Hepatic stellate cell (primary cell): ENCODE measurements at places on chromosomes 2 and 18.

DNA sequence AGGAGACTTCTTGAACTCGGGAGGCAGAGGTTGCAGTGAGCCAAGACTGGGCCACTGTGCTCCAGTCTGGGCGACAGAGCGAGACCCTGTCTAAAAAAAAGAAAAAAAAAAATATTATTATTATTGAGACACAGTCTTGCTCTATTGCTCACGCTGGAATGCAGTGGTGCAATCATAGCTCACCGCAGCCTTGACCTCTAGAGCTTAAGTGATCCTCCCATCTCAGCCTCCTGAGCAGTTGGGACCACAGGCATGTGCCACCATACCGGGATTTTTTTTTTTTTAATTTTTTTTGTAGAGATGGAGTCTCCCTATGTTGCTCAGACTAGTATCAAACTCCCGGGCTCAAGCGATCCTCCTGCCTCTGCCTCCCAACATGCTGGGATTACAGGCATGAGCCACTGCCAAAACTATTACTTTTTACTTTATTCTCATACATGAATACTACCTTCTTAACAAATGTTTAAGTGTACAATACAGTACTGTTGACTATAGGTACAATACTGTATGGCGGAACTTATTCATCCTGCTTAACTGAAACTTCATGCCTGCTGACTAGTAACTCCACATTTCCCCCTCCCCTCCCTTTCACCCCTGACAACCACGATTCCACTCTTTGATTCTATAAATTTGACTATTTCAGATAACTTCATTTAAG is 15.5 kb downstream of the FBXO11 start:
- no peak for DNase-seq

DNA sequence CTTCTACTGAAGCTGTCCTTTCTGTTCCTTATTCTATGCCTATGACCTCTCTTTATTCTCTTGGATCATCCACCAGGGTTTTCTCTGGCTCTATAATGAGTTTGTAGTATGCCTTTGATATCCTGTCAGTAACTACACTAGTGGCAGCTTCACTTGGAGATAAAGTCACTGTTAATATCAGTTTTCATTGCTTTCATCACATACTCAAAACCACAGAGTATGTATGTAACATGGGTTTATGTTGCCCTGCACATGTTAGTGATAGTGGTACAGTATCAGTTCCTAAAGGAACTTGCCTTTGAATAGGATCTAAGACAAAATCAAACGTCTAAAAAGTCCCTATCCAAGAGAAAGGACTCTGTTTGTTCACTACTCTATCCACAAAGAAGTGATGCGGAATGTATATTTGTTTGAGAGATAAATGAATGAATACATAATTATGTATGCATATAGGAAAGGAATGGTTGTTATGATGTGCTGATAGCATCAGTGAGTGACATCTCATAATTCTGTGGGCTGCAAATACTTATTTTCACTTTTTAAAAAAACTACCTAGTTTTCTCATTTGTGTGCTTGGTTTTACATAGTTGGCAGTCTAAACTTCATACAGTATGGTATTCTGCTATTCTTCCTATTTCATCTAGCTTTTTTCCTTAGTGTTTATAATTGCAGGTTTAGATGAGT is 45.1 kb downstream of the TET3 start:
- no peak for DNase-seq

GRCh38 chr2:68216454-68217310 is 35.6 kb downstream of the PPP3R1 start:
- no peak for DNase-seq

DNA sequence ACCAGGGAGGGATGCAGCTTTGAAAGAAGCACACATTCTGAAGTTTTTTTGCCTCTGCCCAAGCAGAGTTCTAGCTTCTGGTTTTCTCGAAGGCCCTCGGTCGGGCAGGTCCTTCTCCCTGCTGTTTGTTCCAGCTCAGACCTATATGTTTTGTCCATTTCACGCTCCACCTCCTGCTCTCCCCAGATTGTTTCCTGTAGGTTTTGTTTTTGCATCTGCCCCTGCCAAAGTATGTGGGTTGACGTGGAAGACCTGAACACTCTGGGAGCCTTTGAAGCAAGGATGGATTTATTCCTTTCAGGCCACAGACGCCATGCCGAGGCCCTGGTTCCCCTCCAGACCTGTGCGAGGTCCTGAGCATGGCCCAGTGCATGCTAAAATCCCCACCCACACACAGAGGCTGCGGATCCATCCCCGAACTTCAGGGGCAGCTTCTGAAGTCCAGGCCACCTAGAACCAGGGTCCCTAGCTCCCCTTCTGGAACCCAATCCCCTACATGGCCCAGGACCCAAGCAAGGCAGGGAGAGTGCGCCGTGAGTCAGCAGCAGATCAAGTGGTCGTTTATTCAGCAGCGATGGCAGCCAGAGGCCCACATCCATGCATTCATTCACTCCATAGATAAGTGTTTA is 205.4 kb downstream of the KLHL29 start:
- DNase-seq = no peak

DNA sequence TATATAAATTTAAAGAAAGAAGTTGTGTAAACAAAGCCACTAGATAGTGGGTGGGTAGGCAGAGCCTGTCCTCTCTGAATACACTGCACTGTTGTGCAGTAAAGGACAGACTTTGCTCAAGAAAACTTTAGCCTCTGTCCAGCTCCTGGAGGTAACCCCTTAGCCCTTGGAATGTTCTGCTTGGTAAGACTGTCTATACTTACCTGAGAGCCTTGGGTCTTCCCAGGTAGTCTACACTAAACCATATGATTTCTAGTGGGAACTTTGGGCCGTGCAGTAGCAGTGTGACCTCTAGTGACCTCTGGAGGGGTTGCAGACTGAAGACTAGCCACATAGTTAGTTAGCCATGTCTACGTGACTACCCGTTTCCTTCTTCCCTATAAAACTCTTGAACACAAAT is 678.3 kb upstream of the NRXN1 start:
- no peak for DNase-seq

GRCh38 chr2:11637546-11637945 is 32.4 kb downstream of the NTSR2 start:
- no peak for DNase-seq

- no peak for DNase-seq
These were observed 67.8 kb downstream of the VSNL1 start for GRCh38 chr2:17608251-17608650.

- DNase-seq = peak; percentile 81
These were observed 42.3 kb downstream of the SLC4A1AP start for GRCh38 chr2:27705851-27706622.

- no peak for DNase-seq
These were observed 143.4 kb downstream of the NCKAP5 start for GRCh38 chr2:133424876-133425275.

DNA sequence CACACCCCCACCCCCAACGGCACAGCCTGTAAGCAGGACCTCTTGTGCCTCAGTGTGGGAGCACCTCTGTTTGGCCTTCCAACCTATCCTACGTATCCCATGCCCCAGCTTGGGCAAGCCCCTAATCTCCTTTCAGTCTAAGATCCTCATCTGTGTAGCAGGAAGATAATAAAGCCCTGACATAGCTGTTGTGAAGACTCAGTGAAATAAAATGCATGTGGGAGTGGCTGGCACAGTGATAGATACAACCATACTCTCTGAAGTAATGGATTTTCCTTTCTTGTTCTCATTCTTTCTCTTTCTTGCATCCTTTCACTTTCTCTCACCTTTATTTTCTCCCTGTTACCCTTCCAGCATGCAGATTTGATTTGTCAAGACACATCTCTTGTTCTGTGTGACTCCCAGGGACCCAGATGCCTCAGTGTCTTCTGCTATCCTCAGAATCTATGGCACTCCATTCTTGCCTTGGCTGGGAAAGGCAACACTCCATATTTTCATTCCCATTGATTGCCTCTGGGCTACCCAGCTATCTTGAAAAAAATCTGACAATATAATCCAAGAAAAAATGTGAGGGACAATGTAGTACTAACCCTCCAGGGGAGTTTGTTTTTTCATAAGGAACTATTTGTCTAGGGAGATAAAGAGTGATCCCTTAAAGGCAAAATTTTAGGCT is 207.2 kb upstream of the SETBP1 start:
- DNase-seq = no peak

- no peak for DNase-seq
These were observed 158.9 kb downstream of the CCDC148 start for GRCh38 chr2:158297606-158298005.

DNA sequence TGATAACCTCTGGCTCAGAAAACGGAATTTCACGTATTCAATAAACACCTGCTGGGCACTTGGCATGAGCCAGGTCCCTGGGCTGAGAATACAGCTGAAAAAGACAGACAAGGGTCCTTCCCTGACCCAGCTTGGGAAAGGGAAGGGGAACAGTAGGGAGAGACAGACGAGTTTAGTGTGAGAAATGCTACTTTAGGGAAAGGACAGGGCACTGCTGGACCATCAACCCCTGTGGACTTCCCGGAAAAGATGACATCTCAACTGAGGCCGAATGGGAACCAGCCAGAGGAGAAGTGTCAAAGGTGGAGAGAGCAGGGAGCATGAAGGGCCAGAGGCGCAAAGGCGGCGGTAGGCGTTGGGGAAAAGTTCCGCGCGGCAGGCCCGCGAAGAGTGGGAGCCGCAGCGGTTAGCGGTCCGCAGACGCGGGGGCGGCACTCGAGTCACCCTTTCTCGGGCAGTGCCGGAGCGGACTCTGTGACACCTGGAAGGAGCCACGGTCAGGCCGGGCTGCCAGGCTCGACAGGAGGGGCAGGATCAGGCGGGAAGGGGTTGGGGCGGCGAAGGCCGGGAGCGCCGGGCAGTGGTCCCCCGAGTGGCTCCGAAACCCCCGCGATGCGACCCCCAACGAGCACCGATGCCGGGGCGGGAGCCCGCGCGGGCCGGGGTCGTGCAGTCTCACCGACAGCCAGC is 519 bp downstream of the TEX261 start:
- peak; percentile 41 for DNase-seq

DNA sequence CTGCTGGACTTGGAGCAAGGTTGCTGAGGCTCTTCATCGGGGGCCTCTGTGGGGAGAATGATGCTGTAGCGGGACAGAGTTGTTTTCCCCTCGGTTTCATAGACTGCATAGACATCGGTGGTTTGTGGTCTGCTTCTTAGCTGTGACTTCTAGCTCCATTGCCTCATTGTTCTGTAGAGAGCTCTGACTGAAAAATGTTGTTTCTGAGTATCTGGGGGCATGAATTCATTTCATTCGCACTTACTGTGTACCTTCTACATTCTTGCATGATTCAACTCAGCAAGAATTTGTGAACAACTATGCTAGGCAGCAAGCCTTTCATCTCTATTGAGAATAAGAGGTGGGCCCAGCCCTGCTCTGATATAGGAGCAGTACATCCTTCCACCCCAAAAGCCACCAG is 406.8 kb downstream of the NBAS start:
- no peak for DNase-seq

- DNase-seq = no peak
These were observed 834.3 kb downstream of the CPS1 start for GRCh38 chr2:211390536-211391188.

- DNase-seq = no peak
These were observed 41.1 kb downstream of the PLEKHB2 start for GRCh38 chr2:131146231-131146630.

- DNase-seq = no peak
These were observed 1059.2 kb upstream of the LRRTM1 start for GRCh38 chr2:81363800-81364199.

GRCh38 chr2:177573120-177573519 is 180.5 kb downstream of the AGPS start:
- no peak for DNase-seq

- no peak for DNase-seq
These were observed 91.4 kb upstream of the TACR1 start for GRCh38 chr2:75290600-75291150.
